ENCODE measurements at places on chromosomes 1 and 21.

GRCh38 chr1:49864581-49864980 is 159.2 kb downstream of the AGBL4 start:
- DNase-seq: no peak

- no peak for DNase-seq
Measured at GRCh38 chr1:181397845-181398244, 85.5 kb upstream of the CACNA1E start.

DNA sequence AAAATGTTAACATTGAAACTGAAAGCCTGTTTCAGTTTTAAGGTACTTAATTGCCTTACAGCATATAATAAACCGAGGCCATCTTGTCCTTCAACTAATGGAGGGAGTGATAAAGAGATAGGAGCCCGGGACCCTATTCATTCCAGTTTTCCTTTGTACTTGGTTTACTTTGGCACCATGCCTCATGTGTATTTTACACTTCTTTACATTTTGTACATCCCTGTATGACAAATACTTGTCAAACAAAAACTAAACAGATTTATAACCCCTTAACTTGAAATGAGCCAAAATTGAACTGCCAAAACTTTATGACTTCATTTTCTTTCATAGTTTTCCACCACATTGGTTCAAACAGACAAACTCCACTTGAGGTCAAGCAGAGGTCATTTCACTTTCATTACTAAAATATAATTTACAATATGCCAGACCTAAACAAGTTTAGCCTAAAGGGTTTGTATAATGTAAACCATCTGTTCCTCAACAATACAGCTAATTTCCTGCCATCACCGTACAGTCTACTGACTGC is 30.9 kb upstream of the UBE2U start:
- no peak for DNase-seq

DNA sequence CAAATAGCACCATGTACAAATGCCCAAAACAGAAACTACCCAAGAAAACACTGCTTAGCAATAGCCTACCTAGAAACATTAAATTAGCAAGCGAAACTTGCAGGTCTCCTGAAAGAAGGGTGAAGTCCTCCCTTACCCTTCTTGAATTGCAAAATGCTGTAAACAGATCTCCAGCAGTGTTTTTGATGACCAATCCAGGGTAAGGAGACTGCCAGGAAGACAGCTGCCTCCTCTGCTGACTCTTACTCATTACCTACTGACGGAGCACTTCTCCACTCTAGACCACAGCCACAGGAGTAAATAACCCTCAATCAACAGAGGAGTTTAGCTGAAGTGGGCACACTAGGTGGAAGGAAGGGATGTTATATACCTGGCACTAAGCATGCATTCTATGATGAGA is 32.2 kb upstream of the GADD45A start:
- no peak for DNase-seq

GRCh38 chr21:25400427-25400826 is 206.9 kb downstream of the MRPL39 start:
- DNase-seq: no peak

DNA sequence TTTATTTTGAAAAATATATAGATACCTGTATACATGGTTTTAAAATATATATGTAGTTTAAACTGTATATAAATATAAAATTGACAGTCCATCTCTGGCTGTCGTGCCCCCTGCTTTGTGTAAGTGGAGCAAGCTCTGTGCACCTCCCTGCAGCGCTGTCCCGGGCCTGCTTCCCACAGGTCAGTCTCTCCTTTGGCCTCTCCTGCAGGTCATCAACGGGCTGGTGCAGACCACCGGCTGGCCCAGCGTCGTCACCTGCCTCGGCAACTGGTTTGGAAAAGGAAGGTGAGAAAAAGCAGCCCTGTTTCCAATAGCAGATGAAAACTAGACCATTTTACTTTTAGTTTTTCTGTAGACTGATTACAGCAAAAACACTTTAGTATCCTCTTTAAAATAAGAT is 28.5 kb downstream of the SLC37A1 start:
- no peak for DNase-seq

DNA sequence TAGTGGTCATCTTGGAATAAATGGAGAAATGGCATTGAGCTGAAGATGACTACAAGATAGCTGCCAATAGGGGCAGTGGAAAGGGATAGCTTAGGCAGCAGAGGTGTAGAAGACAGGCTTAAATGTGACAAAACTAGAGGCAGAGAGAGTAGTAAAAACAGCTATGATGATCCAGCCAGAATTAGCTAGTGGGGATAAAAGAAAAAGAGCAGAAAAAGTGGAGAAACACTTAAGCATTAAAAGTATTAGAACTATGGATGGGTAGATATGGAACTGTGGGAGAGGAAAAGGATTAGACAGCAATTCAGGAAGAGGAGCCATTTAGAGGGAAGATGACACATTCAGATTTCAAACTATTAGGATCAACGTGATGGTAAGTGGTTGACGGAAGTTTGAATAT is 202.5 kb upstream of the SAMSN1 start:
- DNase-seq: no peak

DNA sequence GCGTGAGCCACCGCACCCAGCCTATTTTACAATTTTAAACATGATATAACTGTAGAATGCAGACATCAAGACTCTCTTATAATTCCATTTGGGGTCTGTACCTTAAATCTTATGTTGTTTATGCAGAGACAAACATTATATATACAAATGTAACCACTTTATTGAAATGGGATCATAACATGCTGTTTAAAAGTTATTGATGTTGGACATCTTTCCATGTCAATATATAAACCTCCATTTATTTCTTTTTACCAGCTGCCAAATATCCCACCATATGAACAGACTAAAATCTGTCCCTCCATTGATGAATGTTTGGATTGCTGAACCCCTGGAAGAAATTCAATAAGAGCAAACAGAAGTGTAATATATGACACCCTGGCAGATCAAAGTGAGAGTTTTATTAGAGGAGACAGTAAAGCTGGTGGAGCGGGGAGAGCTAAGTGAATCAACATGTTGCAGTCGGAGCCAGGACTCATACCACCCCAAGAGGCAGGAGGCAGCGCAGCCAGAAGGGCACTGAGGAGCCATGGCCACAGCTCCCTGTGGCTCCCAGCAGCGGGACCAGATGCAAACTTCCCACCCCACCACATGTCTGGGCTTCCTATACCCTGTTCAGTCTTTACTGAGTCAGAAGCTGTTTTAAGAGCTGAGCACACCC is 4.7 kb upstream of the PCSK9 start:
- DNase-seq: no peak

DNA sequence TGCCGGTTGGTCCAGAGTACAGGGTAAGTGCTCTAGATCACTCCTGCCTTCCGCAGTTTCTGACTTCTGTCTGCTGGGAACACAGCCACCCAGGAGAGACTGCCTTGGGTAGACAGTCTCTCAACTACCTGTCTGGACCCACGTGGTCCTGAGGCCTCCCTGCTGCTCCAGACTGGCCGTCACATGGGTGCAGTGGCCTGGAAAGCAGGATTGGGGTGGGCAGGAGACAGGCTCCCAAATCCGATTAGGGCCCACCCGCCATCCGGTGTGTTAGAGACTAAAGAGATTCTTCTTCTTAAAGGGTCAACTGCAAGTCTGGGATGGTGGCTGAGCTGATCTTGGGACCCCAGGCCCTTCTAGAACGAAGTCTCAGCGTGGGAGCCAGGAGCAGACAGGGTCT is 105.5 kb downstream of the EBNA1BP2 start:
- no peak for DNase-seq

DNA sequence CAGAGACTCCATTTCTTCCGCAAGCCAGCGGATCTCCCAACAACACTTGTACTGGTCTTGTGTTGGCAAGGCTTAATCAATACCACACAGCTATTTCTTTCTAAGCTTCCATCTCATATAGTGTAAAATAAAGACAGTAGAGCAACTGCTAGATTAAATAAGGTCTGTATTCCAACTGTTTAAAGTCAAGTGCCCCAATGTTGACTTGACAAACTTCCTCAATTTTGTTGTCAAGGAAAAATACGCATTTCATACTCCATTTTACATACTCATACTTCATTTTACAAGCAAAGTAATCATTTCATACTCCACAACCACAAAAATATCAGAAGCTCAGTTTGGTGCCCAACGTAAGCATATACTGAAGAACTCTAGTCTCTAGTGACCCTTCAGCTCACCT is 143.0 kb downstream of the RERE start:
- DNase-seq: no peak

DNA sequence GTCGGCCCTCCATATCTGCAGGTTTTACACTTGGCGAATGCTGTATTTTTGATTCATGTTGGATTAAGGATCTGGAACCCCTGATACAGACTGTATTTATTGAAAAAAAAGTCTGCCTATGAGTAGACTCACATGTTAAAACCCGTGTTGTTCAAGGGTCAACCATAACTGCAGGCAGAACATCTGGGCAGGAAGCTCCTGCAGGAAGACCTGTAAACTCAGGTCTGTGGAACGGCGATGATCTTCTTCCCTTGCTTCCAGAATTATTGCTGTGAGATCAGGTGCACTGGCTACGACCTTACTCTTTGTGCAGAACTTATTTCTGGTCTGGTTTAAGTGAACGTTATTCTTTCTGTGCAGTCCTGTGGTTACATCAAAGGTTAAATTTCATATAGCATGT is 96.6 kb downstream of the DISC1 start:
- DNase-seq: no peak

GRCh38 chr1:112803906-112804762 is 89.0 kb upstream of the PPM1J start:
- peak; percentile 34 for DNase-seq

DNA sequence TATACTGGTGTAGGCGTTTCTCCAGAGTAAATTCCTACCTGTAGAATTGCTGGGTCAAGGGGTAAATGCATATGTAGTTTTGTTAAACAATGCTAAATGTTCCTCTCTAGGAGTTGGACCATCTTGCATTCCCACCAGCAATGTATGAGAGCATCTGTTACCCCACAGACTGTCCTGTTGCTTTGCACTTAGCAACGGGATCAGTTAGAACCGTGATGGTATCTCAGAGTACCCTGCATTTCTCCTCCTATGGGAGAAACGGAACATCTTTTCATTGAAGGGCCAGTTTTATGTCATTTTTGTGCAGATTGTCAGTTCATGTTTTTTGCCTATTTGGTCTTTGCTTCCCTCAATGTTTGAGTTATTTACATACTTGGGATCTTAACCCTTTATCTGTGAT is 18.0 kb upstream of the RIPPLY3 start:
- no peak for DNase-seq

DNA sequence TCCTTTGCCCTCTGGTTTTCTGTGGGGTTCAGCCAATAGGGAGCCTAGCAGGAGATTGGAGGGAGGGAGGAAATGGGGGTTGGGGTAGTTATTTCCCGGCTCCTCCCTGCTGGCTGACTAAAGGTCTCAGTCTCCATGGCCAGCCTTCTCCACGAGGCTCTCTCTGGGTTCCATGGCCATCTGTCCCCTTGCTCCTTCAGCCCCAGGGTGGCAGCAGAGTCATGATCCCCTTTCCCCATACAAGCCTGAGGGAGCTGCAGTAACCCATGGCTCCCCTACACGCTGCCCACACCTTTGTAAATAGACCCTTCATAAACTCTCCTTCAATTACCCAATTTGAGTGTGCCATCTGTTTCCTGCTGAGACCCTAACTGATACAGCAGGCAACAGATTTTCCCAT is 176.1 kb upstream of the CSF3R start:
- no peak for DNase-seq

DNA sequence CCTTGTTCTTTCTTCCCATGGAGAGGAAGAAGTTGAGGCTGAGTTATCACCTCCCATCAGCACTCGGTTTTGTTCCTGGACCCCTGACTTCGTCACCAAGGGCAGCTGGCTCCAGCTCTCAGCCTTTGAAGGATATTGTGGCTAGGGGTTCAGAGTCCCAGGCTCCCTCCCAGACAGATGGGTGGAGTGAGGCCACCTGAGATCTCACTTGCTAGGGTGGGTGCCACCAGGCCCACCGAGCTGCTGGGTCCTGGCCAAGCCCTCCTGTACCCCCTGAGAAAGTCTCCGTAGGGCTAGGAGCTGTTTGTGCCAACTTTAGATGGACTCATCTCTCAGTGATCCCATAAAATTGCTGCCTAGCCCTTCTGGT is 6.9 kb downstream of the MX2 start:
- no peak for DNase-seq

- no peak for DNase-seq
Measured at GRCh38 chr1:212690816-212691403, 8.7 kb downstream of the BATF3 start.

- DNase-seq: no peak
Measured at GRCh38 chr1:205237526-205238484, 10.1 kb downstream of the TMCC2 start.

GRCh38 chr1:35702508-35702907 is 16.2 kb downstream of the C1orf216 start:
- DNase-seq: no peak

DNA sequence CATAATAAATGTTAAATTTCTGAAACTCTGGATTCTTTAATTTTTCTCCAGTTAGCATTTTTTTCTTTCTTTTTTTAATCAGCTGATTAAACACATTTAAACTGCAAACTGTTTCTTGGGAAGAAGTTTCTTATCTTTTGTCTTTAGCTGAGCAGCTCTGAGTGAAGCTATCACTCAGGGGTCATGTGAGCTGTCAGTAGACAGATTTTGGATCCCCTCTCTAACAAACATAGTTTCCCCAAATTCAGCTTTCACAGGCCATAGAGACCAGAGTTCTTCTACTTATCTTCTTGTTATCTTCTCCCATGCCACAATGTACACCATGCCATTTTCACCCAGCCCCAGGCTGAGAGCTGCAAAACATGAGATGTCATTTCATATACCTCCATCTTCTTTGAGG is 148.9 kb downstream of the CDC42BPA start:
- no peak for DNase-seq

DNA sequence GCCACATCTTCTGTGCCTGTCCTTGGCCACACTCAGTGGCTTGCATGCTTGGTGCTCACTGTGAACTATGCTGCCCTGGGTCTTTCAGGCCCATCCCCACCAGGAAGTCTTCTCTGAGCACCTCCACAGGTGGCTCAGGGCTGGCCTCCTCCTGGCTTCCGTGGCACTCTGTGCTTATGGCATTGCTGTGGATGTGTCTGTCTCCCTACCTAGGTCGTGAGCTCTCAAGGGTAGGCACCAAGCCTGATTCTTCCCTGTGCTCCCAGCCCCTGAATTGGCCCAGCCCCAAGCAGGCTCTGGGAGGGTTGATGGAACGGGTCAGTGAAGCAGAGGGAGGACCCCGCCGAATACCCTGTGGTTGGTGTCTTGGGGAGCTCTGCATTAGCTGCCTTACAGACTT is 197.7 kb upstream of the EDN2 start:
- DNase-seq: no peak

DNA sequence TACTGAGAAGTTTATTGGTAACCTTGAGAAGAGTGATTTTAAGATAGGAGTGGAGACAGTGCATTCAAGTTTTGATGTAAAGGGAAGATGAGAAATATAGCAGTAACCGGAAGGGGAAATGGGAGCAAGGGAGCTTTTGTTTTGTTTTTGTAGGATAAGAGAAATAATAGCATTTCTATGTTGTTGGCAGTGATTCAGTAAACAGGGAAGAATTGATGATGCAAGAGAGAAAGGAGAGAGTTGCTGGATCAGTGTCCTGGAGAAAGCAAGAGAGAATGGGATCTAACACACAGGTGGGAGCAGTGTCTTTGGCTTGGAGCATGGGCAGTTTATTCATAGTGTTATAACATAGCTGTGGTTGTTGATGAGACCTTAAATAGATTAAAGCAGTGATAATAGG is 56.4 kb downstream of the OSBPL9 start:
- DNase-seq: no peak
